ENCODE measurements at places on chromosomes 7 and 10.

DNA sequence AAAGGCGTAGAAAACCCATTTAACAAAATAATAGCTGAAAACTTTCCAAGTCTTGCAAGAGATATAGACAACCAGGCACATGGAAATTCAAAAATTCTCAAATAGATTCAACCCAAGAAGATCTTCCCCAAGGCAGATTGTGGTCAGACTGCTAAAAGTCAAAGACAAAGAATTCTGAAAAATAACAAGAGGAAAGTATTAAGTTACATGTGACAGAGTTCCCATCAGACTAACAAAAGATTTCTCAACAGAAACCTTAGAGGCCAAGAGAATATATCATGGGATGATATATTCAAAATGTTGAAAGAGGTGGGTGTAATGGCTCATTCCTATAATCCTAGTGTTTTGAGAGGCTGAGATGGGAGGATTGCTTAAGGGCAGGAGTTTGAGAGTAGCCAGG is 59.8 kb downstream of the TMEM178B start:
- DNase-seq = no peak

DNA sequence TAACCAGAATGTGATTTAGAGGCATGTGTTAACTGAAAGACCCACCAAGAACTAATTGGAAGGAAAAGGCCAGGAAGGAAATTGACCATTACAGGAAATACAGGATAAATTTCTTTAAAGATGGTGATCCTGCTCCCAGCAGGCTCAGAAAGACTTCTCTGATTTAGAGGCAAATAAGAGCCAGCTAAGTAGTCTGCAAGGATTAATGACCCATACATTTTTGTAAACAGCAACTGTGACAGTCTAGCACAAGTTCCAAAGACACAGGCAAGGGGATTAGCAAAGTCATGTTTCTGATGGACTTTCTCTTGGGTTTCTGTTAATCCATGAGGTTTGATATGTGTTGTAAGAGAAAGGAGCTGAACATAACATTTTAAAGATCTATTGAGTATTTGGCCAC is 425.0 kb downstream of the HTR7 start:
- DNase-seq = no peak

DNA sequence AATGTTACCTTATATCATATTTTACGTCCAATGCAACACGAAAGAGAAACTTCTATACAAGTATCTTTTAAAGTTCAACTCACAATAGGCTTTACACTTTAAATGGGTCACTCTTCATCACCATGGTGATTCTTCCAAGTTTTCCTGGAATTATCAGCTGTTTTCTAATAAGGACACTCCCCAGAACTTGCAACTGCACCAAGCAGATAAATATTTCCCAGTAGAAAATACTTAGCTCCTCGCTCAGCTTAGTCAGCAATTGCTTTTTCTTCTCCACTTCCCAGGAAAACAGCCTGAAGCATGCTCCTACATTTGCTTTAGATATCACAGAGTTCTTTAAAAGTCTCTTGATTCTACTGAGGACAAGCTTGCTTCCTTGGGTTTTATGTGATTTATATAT is 25.7 kb upstream of the ADD3 start:
- DNase-seq = no peak

DNA sequence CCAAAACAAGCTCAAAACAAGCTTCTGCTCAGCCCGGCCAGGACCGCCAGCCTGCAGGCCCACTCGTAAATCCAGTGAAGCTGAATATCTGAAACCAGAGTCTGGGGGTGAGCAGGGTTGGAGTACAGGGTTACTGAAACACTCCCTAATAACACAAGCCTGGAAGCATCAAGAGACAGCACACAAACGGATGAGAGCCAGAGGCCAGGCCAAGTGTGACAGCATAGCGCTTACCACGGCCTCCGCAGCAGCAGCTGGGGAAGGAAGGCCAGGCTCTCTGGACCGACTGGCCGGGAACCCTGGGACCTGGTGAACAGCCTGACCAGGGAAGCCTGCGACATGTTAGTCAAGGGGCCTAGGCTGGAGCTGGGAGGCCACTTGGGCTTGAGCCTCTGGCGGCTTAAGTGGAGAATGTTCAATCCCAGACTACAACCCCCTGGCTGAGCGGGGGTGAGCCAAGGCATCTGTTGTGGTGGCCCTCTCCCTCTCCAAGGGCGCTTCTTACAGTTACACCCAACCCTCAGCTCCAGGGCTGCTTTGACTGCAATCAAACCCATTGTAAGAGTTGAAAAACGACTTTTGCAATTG is 21.7 kb upstream of the RNF32 start:
- DNase-seq = no peak

- DNase-seq = no peak
Measured at GRCh38 chr7:27329909-27330308, 87.3 kb downstream of the EVX1 start.

DNA sequence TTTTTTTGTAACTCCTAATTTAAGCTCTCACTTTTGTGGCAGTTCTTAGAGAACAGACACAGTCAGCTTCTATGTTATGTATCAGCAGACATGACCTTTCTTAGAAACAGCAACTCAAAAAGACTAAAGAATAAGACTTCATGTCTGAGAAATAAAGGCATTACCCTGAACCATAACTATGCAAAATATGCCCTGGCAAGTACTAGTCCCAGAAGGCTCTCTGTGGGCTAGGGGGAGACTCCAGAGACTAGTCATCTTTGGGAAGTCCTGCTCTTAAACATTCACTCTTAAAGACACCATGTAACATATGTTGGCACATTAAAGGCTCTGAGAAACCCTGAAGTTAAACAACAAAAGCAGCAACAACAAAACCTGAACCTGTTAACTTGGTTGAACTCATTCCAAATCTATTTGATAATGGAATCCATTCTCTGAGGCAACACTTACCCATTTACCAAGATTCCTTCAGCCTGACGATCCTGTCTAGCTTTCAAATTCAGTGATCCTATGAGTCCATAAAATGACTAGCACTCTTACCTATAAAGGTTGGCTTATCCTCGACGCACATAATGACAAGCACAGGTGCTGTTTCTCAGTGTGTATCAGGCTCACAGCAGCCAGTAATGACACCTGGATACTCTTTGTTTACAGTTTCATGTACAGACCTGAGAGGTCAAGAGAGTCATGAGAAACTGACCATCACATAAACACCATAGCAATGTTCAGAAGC is 62.3 kb downstream of the OSBPL3 start:
- DNase-seq = no peak

DNA sequence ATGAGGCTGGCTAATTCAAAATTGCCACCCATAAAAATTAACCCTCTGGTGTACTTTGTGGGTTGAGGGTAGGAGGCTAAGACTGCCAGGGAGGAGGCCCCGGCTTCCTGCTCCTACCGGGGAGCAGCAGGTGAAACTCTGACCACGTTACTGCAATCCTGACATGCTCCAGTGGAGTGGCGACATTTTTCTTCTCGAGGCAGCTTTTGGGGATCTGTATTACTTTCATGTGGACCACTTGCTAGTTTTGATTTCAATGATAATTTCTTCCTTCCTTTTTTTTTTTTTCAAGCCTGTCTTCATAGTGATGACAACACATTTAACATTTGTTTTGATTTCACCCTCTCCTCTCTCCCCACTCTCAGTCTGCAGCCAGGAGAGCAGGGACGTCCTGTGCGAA is 14.6 kb downstream of the GATA3 start:
- DNase-seq = no peak

- no peak for DNase-seq
Measured at GRCh38 chr10:34666008-34666704, 148.9 kb downstream of the PARD3 start.

- DNase-seq = no peak
Measured at GRCh38 chr10:98642281-98642680, 195.5 kb upstream of the HPS1 start.

DNA sequence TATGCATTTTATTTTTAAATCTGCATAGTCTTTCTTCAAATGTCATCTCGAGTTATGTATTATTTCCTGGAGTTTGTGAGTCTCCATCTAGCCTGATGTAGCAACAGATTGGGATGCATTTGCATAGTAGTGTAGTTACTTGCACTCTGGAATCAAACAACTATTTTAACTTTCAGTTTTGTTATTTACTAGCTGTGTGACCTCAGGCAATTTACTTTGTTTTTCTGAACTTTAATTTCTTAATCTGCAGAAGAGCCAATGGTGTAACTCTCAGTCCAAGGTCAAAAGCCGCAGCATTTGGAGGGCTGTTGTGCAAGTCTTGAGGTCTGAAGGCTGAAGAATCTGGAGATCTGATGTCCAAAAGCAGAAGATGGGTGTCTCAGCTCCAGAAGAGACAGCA is 175.8 kb upstream of the SORCS1 start:
- DNase-seq = no peak
